ENCODE measurements at places on chromosomes 12 and 14.

DNA sequence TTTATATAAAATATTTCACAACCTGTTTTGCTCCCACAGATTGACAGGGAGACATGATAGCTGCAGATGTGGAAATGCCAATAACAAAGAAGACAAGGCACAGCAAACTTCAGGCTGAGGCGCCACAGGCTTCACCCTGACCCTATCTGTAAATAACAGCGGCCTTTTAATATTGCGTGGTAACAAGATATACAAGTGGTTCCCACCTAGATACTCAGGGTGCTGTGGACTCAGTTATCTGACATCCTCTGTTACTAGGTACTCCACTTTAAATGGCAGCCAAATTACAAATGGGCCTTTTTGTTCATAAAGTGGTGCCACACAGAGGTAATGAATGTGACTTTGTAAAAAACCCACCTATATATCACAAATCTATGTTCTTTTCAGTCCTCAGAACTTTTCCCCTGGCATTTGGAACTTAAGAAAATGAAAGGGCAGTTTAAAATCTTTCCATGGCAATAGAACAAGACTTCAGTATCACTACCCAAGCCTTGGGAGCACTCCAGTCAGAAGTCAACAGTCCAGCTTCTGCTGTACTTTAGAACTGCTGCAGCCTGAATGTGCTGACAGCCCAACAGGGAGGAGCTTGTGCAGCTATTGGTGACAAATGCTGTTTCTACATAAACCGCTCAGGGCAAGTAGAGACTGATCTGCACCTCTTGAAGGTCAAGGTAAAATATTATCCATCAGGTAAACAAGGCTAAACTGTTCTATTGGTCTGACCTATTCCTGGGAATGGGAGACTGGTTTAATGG is 86.2 kb upstream of the DCD start:
- DNase-seq = no peak

DNA sequence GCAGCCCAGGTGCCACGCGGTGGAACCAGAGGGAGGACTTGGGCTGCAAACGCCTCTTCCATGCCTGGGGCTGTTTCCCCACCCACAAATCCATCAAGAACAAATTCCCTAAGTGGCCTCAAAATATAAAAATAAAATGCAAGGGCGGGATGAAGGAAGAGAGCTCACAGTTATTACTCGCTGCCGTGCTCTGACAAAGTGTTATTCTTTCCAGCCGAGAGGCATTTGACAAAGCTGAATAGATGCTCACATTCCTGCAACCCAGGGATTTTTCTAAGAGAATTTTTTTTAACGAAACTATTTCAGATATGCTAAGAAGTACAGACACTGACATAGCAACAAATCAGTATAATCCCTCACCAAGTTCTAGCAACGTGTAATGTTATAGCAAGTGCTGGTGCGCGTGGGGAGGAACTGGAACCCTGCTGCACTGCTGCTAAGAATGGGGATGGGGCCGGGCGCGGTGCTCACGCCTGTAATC is 70.7 kb downstream of the SCARB1 start:
- no peak for DNase-seq

GRCh38 chr14:96422992-96423391 is 31.1 kb downstream of the AK7 start:
- no peak for DNase-seq

GRCh38 chr12:69464428-69464827 is 5.8 kb upstream of the FRS2 start:
- DNase-seq = no peak

GRCh38 chr12:119994892-119995658 is 6.0 kb downstream of the BICDL1 start:
- no peak for DNase-seq

- no peak for DNase-seq
These were observed 153.8 kb downstream of the MED13L start for GRCh38 chr12:116123451-116124258.

All from activated CD4-positive, alpha-beta T cell treated with anti-CD3 and anti-CD28 coated beads for 1 hour (primary cell).